ENCODE measurements at places on chromosomes 1 and 21.

DNA sequence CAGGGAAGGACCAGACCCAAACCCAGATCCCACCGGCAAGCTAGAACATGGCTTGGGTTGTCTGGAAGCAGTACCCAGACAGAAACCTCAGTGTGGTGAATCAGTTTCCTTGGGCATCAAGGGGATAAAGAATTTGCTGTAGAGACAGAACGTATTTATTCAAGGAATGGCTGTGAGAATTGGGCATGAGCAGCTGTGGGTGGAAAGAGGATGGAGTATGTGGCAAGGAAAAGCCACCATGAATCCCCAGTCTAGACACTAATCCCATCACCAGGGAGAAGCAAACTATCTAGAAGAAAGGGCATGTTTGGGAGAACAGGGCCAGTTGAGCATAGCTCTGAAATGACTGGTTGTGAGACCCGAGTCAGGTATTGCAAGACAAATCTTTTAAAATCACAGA is 109.2 kb downstream of the TOMM20 start:
- DNase-seq, result no peak

DNA sequence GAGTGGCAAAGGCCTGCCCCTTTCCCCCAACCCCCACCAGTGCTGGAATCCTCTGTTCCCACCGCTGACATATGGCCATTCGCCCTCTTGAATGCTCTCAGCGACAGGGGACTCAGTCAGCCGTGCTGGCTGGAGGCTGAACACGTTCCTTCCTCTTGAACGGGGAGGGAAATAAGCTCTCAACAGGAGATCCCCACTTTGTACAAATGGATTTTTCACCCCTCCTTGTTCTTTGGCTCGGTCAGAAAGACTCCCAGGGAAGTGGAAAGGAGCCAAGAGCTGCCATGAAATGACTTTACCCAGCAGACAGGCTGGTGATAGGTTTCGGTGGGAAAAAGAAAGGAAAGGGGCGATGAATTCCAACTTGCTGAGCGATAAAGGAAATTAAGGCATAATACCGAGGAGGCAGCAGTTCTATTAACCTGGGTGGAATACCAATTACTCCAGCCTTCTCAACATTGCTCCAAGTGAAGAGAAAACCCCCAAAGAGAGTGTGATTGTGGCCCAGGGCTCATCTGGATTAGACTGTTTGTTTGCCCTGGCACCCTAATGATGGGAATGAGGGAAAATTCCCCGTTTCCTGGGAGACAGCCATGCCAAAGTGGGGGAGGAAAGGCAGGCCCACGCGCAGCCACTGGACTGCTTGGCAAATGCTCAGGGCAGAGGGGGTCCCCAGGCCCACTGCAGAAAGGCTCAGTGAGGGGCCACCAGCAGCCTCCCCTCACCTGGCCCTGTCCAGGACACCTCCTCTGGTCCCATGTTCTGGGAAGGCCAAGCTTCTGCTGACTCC is 23.9 kb downstream of the LRP8 start:
- peak; percentile 41 for DNase-seq

DNA sequence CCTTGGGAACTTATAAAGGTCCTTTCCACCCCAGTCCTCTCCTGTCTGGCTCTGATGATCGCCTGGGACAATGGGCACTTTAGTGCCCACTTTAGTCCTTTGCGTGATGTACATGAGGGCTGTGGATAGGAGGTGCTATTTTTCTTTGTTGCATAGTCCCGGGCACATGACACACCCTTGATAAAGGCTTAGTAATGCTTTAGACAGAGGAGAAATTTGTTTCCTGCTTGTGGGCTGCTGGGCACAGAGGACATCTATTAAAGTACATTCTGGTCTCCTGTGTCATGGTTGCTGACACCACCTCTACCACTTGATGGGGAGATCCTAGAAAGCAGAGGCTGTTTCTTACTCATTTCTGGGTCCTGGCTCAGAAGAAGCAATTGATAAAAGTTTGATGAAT is 5.4 kb upstream of the KNCN start:
- DNase-seq, result peak; percentile 66

- DNase-seq, result peak; percentile 37
These were observed 225.0 kb upstream of the PRMT6 start for GRCh38 chr1:106831511-106831910.

DNA sequence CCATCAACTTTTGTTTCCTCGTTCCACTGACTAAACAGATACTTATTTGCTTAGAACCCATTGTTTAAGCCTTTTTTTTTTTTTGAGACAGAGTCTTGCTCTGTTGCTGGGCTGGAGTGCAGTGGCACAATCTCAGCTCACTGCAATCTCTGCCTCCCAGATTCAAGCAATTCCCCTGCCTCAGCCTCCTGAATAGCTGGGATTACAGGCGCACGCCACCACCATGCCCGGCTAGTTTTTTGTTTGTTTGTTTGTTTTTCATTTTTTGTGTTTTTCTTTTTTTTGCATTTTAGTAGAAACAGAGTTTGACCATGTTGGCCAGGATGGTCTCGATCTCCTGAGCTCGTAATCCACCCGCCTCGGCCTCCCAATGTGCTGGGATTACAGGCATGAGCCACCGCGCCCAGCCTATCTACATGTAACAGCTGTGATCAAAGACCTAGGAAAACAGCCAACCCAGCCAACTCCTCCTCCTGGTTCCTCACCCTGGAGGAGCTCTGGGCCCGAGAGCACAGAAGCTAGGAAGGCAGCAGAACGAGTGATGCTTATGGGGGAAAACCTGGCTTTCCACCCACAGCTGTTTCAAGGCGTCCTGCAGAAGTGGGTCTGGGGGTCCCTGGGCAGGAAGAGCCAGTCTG is 32.9 kb downstream of the KCNN3 start:
- no peak for DNase-seq
